ENCODE measurements at places on chromosomes 12 and 14.

GRCh38 chr12:12819752-12820311 lies 6.7 kb downstream of the DDX47 start:
- DNase-seq: peak; percentile 95

GRCh38 chr14:68682166-68683103 lies 110.4 kb downstream of the ZFP36L1 start:
- no peak for DNase-seq

- DNase-seq: peak; percentile 53
These were observed 465 bp upstream of the FGD4 start for GRCh38 chr12:32398816-32399369.

- DNase-seq: no peak
These were observed 64.7 kb downstream of the PPP2R5E start for GRCh38 chr14:63478437-63478852.

- DNase-seq: no peak
These were observed 254.8 kb downstream of the PDZRN4 start for GRCh38 chr12:41442896-41443295.

DNA sequence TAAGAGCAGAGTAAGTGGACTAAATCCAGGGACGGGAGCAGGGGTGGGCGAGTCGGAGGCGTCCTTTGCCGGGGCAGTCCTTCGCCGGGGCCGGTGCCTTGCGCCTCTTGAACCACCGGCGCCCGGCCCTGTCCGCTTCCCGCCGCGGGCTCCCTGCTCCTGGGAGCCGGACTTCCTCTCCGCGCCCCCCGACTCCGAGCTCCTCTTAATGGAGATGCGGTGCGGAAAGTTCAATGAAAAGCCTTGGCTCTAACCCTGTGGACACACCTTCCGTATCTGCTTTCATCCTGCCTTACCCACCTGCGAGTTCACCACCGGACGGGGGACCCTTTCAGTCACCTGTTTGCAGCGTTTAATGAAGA lies 412 bp downstream of the FGFR1OP2 start:
- no peak for DNase-seq

GRCh38 chr14:70707138-70708038 lies 65.7 kb downstream of the TTC9 start:
- DNase-seq: peak; percentile 92

DNA sequence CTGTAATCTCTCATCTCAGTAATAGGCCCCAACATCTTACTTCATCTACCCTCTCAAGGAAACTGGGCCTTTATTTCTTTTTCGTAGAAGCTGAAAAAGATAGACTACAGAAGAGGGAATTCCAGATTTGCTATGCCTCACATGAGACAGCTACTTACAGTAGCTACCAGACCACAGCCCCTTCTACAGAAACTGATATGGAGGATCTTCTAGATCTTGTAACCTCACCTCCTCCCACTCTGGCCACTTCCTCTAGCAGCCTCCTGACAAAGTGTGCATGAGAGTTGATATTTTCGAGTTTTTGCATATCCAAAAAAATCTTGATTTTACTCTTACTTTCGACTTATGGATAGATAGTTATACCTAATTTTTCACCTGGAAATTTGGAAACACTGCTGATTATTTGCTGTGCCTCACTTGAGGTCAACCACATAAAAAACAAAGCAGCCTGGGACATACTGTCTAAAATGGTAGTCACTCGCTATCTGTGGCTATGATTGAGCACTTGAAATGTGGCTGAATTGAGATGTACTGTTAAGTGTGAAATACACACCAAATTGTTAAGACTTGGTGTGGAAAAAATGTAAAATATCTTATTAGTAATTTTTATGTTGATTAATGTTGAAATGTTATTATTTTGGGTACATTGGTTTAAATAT lies 86.3 kb upstream of the NID2 start:
- no peak for DNase-seq

DNA sequence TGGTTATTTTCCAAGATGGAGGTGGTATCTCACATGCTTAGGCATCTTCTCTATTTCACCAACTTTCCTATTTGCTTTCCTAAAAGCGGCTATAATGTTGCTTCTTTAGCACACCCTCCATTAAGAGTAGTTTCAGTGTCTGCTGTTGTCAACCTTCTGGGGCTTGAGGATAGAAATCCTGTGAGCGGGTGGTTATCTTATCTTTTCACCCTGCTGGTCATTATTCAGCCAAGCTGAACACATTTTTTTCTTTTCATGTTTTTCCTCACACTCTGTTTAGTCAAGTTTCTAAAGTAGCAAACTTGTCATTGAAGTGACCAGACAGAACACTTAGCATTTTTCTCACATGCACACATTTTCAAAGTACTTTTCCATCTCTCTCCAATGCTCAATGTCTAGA lies 104.5 kb downstream of the SLC8A3 start:
- DNase-seq: no peak

GRCh38 chr12:5960783-5961182 lies 15.7 kb upstream of the ANO2 start:
- DNase-seq: peak; percentile 57

DNA sequence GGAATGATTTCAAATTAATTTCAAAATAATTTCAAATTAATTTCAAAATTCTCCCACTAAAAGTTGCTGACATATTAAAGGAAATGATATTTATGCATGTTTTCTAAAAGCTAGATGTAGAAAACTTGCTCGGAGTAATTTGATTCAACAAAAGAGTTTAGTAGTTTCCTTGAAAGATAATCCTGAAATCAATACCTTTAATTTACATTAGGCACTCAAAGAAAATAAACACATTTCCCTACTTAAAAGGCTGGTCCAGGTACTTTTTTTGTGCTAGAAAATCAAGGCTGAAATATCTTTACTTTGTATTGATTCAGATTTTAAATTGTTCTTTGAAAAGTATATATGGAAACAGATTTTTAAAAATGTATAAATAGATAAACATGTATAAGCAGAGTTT lies 370.5 kb downstream of the RAD51B start:
- no peak for DNase-seq

DNA sequence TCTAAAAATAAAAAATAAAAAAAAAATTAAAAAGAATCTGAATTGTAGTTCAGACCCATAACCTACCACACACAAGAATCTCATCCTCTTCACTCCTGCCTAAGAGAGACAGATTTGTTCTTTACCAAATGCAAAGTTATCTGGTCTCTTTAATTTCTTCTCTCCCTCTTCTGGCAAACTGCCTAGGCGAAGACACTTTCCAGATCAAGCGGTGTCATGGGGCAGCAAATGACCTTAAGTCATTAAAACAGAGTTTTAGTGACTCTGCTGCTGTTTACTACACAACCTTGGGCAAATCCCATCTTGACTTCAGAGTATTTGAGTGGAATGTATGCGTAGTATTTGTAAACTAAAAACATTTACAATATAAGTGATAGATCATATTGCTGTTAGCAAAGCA lies 60.9 kb upstream of the NID2 start:
- DNase-seq: no peak

- DNase-seq: no peak
These were observed 36.3 kb upstream of the MGAT4C start for GRCh38 chr12:86292480-86292879.

- DNase-seq: no peak
These were observed 61.4 kb downstream of the SLC16A7 start for GRCh38 chr12:59657266-59657665.

DNA sequence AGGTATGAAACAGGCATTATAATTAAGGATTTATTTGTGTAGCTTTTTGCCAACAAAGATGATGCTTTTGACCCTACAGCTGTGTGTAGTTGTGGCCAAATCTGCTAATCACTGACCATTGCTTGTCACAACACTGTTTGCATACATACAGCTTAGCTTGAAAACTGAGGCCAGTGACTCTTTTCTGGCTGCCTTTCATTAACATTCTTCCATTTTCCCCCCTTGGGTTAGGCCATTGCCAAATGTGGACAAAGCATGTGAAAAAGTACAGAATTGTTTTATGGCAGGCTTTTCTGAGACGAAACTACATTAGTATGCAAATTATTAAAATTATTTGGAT lies 263.3 kb downstream of the SLC16A7 start:
- no peak for DNase-seq

- DNase-seq: no peak
These were observed 3.7 kb downstream of the FBRSL1 start for GRCh38 chr12:132493482-132494178.

- DNase-seq: no peak
These were observed 993.9 kb downstream of the GALC start for GRCh38 chr14:86999036-86999435.

GRCh38 chr12:46364777-46365580 lies 7.6 kb downstream of the SLC38A2 start:
- DNase-seq: no peak

DNA sequence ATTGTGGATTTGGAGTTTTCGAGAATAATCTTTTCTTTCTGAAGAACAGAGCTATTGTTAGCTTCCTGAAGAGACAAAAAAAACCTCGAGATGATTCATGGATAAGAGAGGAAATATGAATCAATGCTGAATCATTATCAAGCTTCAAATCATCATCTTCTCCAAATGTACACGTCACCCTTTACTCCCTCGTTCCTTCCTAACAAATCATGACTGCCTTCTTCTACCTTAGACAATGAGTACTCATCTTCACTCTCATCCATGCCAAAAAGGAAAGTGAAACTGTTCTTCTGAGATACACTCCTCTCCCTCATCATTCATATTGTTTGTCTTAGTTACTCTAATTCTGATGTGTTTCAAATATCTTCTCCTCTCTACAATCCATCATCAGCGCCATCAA lies 1115.8 kb upstream of the ATXN7L3B start:
- no peak for DNase-seq

GRCh38 chr12:21073822-21074460 lies 57.1 kb upstream of the SLCO1B1 start:
- DNase-seq: peak; percentile 82

Measured in islet precursor cell (in vitro differentiated cells).